ENCODE measurements at places on chromosomes 12 and 14.

DNA sequence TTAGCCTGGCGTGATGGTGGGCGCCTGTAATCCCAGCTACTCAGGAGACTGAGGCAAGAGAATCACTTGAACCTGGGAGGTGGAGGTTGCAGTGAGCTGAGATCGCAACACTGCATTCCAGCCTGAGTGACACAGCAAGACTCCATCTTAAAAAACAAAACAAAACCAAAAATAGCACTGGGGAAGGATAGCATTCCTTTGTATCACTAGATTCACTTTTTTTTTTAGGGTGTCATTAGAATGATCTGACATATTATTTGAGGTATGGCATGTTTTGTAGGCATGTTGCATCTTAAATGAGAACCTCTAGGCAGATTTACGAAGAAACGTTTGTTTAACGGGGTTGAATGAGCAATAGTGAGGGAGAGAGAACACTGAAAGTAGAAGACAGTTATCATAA lies 16.8 kb upstream of the FAR2 start:
- no peak for DNase-seq

- no peak for DNase-seq
Observed at GRCh38 chr12:12741660-12742059, 24.5 kb downstream of the CDKN1B start.

DNA sequence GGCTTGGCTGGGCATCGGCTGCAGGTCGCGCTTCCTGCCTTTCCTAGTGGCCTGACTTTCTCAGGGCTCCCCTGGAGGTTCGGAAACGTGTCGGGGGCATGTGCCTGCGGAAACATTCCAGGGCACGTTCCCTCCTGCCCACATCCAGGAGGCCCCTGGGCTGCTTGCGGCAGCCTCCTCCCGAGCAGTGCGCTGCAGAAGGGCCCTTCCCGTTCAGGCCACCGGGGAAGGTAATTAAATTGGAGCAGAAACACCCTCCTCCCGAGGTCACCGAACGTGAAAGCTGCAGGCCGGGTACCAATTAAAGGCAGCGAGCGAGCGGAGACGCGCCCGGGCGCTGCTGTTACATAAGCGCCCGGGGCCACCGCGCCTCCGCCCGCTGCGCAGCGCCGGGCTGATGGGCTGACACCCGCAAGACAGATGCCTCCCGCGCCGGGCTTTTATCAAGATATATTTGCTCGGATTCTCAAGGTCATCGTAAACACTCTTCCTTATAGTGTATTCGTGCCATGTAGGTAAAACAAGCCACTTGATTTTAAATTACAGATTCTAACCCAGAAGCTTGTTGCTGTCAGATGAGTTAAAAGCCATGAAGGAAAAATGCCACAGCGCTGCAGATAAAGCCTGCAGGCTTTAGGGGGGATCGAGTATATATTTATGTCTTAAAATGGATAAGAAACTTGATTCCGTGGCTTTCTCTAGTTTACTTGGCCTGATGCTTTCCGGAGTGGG lies 31.4 kb downstream of the SSPN start:
- DNase-seq = peak; percentile 63

DNA sequence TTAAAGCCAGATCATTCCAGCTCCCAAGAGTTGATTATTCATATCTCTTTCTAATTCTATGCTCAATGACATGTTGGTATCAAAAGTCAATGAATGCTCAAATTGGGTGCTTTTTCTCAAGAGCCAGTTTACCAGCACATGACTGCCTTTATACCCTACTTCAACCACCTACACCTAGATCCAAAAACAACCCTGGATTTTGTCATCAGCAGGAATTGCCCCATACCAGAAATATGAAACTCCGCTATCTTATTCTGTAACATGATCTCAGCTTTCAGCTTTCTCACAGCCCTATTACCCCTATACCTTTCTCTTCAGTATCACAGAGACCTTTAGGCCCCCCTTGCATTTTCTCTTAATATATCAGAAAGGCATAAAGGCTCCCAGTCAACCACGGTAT lies 32.3 kb upstream of the ESR2 start:
- no peak for DNase-seq

- no peak for DNase-seq
Observed at GRCh38 chr12:12890543-12891079, 751 bp upstream of the GPRC5A start.

DNA sequence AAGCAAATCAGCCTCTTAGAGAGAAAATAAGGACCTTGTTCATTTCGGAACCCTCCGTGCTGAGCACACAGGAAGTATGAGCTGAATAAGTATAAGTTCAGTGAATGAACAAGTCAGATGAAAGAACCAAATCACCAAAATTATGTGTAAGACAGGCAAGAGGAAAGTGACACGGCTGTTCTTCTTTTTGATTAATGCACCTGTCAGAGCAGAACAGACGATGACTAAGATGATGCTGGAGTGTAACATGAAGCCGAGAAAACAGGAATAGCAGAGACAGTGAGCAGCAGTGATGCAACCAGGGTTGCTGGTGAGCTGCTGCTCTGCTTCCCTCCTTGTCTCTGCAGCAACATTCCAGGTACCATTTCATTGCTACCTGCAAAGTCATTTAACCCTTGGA lies 861.1 kb downstream of the GALC start:
- DNase-seq = no peak

DNA sequence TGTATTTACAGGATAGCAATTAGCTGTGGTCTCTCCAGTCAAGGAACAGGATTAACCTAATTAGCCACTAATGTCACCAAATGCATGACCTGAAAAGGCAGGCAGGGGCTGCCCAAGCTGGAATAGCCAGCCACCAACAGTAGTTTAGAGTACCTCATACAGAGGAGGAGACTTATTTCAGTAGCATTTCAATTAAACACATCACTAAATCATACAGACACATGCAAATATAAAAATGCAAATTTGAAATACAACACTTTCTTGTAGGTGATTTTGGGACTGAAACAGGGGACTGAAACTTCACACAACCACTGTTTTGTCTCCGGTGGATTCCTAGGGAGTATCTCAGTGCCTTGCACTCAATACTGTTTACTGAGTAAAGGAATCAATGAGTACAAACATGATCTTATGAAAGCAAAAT lies 636 bp upstream of the IFNG-AS1 start:
- DNase-seq = no peak

DNA sequence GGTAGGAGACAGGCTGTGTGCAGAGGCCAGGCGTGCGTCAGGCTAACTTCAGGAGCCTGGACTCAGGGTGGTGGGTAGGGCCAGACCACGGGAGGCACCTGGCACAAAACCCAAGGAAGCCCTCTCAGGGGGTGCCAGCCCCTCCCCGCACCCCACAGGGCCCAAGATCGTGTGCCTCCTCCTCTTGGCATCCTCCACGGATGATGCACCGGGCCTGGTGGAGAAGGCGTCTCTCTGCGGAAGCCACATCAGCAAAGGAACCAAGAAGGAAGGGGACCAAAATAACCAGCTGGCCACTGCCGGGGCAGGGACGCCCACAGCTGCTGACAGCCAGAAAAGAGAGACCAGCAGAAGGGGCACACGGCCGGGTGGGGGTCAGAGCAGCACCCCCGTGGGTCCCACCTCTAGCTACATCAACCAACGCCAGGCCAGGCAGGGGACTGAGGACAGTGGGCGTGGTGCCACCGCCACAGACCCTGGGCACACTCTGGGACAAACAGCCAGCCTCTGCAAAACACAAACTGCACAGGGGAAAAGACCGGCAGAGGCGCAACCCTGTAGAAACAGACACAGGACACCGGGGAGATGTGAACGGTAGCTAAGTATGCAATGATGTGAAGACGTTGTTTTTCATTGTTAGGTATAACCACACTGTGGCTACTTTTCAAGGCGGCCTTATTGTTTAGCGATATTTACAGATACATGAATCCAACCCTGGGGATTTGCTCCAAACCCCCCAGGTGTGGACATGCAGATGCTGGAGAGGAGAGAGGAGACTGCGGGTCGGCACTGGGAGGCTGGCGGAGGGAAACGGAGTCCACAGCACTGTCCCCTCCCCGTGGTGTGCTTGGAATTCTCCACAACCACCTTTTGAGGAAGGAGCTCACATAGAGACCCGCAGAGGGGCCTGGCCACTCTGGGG lies 26.1 kb upstream of the C14orf180 start:
- no peak for DNase-seq

- no peak for DNase-seq
Observed at GRCh38 chr14:67410313-67410712, 1.7 kb downstream of the PLEK2 start.

GRCh38 chr14:102138961-102139285 lies 774 bp upstream of the WDR20 start:
- peak; percentile 49 for DNase-seq

GRCh38 chr12:58425481-58426392 lies 484.4 kb downstream of the ATP23 start:
- DNase-seq = no peak

DNA sequence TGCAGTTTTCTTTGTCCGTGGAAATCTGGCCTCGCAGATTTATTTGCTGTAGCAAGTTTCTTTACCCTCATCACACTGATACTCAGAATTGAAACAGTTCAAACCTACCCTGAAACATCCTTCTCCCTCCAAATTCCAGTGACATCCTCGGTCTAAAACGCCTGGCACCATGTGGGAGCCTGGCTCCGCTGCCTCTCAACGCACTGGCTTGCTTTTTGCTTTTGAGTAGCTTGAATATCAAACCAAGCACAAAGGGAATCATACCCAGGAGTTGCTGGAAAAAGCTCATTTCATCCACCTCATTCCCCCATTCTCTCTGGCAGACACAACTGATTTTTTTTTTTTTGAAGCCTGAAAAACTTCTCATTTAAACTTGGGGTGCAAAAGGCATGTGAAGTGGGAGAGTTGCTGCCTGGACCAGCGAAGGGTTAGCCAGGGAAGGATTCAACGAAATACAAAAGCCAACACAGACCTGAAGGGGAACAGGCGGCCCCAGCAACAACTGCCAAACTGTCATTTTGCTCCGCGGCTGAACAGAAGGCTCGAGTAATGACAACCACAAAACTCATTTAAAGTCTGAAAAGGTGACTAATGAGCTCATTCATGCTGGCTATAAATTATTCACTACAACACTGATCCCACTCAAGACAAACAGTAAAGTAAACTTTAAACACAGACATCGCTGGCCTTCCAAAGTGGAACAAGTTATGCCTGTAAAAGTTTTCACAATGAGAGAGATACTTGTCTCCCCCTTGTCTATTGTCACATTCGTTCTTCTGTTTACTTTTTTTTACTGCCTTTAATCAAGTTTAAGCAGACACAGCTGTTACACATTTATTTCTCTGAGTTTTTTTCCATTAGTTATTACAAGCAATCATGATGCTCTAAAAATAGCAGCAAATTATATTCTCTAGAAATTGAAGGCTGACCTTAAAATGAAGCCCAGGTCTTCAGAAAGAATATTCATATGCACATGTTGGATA lies 12.5 kb upstream of the FOXN3 start:
- DNase-seq = no peak

- no peak for DNase-seq
Observed at GRCh38 chr12:109871668-109872314, 8.6 kb downstream of the GLTP start.

GRCh38 chr12:5060958-5061357 lies 17.3 kb downstream of the KCNA5 start:
- no peak for DNase-seq

DNA sequence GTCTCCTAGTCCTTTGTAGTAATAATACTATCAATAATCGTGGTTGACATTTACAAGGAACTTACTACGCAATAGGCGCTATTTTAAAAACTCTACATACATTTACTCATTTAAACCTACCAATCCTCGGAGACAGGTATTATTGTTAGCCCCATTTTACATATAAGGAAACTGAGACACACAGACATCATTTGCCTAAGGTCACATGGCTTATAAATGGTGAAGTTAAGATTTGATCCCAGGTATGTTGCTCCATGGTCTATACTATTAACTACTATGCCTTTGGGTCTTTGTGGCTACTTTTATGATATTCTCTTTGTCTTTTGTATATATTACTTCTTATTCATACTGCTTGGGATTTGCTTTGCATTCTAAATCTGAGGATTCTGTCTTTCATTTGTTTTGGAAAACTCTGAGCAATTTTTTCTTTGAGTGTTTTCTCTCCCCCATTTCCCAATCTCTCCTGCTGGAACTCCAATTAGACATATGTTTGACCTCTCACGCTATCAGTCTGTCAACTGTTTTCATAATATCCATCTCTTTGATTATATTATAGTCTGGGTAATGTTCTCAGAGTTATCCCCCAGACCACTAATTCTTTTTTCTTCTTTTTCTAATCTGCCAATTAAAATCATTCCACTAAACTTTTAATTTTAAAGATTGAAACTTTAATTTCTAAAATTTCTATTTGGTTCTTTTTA lies 10.9 kb downstream of the NT5DC3 start:
- DNase-seq = no peak

DNA sequence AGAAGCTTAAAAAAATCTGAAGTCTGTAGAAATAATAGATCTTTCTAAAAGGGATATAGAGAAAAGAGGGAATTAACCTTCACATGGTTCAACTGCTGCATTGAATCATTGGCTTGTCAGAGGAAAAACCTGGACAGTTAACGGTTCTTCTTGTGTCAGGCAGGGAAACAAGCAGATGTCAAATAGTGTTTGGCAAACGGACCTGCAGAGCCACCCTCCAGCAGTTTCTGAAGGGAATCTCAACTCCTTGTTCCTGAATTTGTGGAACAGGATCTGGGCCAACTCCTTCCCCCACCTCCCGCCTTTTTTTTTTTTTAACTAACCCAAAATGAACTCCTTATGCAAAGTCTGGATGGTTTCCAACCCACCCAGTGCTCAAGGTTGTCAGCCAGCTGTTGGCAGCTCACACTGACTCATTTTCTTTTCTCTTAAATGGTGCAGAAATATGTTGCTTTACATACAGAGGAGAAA lies 187.3 kb downstream of the CAND1 start:
- DNase-seq = no peak

DNA sequence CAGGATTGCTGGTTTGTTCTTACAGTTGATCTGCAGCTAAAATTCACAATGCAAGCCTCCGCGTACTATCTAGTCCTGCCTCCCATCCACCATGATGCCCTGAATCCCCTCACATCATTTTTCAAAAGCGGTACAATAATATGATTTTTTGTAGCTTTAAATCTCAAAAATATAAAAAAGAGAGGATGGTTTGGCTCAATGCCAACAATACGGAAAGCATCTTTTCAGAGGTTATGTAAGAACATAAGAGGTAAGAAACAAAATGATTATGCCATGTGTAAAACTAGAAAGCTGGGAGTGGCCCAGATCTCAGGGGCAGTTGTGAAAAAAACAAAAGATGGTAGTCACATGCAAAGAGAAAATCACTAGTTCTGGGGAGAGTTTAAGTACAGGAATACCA lies 24.0 kb upstream of the ZDHHC17 start:
- DNase-seq = no peak

GRCh38 chr12:22325218-22325617 lies 9.3 kb downstream of the ST8SIA1 start:
- DNase-seq = no peak
